ENCODE measurements at places on chromosomes 6 and 20.

DNA sequence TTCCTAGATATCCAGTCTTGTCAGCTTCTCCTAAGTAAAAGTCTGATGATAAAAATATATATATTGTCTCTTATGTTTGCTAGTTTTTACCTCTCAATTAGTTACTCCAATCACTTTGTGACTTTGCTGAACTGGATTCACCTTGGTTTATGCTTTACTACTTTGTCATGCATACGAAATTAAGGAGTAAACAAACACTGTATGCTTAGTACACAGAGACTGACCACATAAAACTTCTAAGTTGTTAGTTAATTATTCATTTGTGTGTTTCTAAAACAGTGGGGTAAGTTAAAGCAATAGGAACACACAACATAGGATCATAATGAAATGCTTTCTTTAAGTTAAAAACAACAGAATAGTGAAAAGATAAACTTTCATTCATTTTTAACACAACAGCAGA lies 877.3 kb upstream of the MAP3K7 start:
- no peak for DNase-seq

GRCh38 chr6:121682666-121683065 lies 247.2 kb downstream of the GJA1 start:
- DNase-seq = no peak

DNA sequence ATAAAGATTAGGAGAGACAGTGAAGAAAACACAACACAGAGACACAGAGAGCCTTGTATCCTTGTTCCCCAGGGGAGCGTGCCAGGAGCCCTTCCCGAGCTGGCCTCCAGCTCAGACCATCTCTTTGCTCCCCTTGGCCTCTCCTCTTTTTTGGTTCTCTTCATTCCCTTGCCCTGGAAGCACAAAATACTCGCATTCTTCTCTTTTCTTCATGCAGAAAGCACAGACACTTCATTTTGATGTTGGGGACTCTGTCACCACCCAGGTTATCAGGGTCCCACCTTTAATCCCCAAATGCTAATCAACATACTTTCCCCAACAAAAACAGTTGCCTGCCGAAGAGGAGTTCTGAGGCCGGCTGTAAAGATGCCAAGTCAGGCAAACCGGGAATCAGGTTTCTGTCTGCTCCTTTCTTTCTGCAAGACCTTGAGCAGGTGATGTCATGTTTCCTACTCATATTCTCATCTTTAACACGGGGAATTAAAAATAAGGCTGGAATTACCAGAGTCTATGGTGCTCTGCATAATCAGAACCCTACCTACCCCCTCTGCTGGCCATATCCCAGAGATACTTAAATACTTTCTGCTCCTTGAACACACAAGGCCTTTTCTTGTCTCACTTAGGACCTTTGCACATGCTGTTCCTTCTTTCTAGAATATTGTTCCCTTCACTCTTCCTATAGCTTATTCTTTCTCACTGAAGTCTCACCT lies 21.7 kb downstream of the TGM6 start:
- peak; percentile 23 for DNase-seq

DNA sequence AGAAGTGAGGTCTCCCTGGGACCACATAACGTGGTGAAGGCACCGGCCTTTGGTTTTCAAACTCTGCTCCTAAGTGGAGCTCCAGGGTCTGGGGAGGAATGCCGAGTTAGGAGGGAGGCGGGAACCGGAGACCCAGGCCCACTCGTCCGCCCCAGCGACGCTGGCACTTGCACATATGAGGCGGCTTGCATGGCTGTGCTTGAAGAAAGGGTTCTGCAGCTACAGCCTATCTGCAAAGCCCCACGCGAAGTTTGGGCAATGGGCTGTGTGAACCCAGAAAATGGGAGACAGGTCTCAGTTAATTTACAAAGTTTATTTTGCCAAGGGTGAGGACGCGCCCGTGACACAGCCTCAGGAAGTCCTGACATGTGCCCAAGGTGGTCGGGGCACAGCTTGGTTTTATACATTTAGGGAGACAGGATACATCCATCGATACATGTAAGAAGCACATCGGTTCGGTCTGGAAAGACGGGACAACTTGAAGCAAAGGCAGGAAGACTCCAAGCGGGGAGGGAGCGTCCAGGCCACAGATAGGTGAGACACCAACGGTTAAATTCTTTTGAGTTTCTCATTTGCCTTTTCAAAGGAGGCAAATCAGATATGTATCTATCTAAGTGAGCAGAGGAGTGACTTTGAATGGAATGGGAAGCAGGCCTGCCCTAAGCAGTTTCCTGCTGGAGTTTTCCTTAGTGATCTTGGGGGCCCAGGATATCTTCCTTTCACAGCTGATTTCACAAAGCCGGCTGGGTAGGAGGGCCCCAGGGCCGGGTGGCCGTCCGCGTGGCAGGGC lies 782 bp upstream of the PCMTD2 start:
- DNase-seq = no peak

DNA sequence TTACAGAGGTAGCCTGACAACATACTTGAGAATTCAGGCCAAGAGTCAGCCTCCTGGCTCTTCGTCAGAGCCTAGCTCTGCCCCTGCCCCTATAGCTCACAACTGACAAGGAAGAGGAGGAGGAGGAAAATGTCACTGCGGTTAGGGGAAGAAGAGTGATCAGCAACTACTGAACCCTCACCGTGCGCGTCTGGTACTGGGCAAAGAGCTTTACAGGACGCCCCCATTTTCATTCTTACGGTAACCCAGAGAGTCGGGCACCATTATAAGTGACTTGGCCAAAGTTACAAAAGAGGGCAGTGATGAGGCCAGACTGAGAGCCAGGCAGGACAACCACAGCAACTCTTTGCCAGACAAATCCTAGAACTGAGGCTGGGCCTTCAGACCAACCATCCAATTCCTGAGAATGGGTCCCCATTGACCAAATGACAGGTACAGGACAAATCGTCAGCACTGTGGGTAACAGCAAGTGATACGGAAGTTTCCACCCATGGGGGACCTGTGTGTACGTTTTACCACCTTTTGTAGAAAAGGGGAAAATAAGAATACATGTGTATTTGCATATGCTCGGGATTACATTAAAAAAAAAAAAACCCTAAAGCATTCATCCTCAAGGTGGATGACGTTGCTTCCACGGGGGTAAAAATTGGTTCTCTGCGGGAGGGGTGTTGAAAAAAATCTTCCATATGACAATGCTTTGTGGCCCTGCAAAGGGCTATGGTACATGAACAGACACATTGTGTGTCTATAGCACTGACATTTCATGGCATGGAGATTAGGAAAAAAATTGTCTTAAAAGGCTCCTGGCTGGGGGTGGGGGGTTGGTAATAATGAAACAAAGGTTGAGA lies 118.0 kb downstream of the NFATC2 start:
- DNase-seq = no peak

GRCh38 chr6:135014353-135014832 lies 40.2 kb downstream of the HBS1L start:
- DNase-seq = no peak

GRCh38 chr6:44664716-44665115 lies 277.2 kb downstream of the CDC5L start:
- DNase-seq = no peak

- no peak for DNase-seq
Observed at GRCh38 chr20:16552015-16552414, 21.2 kb downstream of the KIF16B start.
